ENCODE measurements at places on chromosomes 7 and 10. TPM values are rescaled to one million over a fixed set of nuclear protein-coding genes. Genes with fewer than 3 reads are reported as not detected.

Gene NANOS1
- total RNA-seq, result not detected

Gene SLC39A12
- not detected for total RNA-seq

Gene ZFAND2A
- 24.2 TPM for total RNA-seq

Gene CALML5
- total RNA-seq, result not detected

Gene RBM20
- 0.80 TPM for total RNA-seq

Gene PCDH15
- not detected for total RNA-seq

Gene TTYH3
- 98.5 TPM for total RNA-seq

Gene FFAR4
- 2.3 TPM for total RNA-seq

Gene TRIM50
- 5.4 TPM for total RNA-seq

Gene RADIL
- total RNA-seq, result 2.4 TPM

Gene APBB1IP
- 32.2 TPM for total RNA-seq

Gene PTPN12
- total RNA-seq, result 55.4 TPM

Gene ZNF425
- total RNA-seq, result 0.88 TPM

Gene FAM237B
- total RNA-seq, result not detected

- DNase-seq, result no peak
- H3K4me1 ChIP-seq, result no peaks in the 10 kb centered on the region
- no peaks in the 10 kb centered on the region for H3K36me3 ChIP-seq
- peak overlapping the region; percentile 42 for H3K27ac ChIP-seq
- no peak overlapping the region for H3K4me3 ChIP-seq
Observed at GRCh38 chr10:96618653-96619052, 31.8 kb upstream of the TM9SF3 start.

DNA sequence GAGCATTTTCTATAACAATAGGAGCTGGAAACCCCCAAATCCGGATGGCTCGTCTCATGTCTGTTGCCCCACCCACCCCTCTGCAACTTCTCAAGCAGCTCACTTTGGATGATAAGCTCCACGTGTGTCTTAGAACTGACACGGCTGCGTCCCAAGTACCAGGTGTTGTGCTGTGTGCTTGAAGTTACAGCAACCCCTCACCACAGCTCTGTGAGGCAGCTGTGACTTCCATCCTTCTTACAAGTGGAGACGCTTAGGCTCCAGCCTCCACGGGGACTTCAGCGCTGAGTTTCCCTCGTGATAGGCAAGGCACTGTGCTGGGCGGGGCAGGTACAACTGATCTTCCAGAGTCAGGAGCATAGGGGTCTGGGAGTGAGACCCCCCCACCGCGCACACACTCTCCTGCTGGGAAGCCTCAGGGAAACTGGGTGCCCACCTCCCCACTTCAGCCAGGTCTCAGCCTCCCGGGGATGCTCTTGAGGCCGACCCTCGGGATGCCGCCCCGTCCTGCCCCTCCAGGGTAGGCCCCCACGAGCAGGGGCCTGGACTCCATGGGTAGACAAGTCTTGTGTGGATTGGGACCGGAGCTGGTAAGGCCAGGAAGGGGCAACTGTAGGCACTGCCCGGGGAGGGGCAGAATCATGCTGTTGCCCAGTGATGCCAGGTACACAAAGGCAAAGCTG is 31.4 kb downstream of the EN2 start:
- no peak for DNase-seq
- H3K27me3 ChIP-seq, result no peaks in the 10 kb centered on the region
- H3K4me1 ChIP-seq, result no peaks in the 10 kb centered on the region
- no peak overlapping the region for H3K27ac ChIP-seq

- no peak overlapping the region for H3K27ac ChIP-seq
- no peak overlapping the region for H3K4me3 ChIP-seq
- no peaks in the 10 kb centered on the region for H3K36me3 ChIP-seq
- H3K27me3 ChIP-seq, result no peaks in the 10 kb centered on the region
- DNase-seq, result no peak
Observed at GRCh38 chr10:19003341-19003740, 45.3 kb upstream of the MALRD1 start.

- no peak overlapping the region for H3K4me3 ChIP-seq
- H3K27me3 ChIP-seq, result no peaks in the 10 kb centered on the region
- H3K36me3 ChIP-seq, result no peaks in the 10 kb centered on the region
- DNase-seq, result no peak
Observed at GRCh38 chr10:44697116-44697515, 214.0 kb upstream of the TMEM72 start.

GRCh38 chr7:87310790-87311419 is 34.6 kb upstream of the CROT start:
- DNase-seq, result no peak
- no peak overlapping the region for H3K4me3 ChIP-seq
- no peaks in the 10 kb centered on the region for H3K36me3 ChIP-seq
- no peaks in the 10 kb centered on the region for H3K4me1 ChIP-seq
- no peaks in the 10 kb centered on the region for H3K27me3 ChIP-seq
- H3K27ac ChIP-seq, result no peak overlapping the region

GRCh38 chr10:28479425-28479865 is 53.5 kb upstream of the WAC start:
- no peak for DNase-seq
- H3K27me3 ChIP-seq, result no peaks in the 10 kb centered on the region
- no peak overlapping the region for H3K4me3 ChIP-seq
- H3K36me3 ChIP-seq, result no peaks in the 10 kb centered on the region
- H3K27ac ChIP-seq, result no peak overlapping the region

DNA sequence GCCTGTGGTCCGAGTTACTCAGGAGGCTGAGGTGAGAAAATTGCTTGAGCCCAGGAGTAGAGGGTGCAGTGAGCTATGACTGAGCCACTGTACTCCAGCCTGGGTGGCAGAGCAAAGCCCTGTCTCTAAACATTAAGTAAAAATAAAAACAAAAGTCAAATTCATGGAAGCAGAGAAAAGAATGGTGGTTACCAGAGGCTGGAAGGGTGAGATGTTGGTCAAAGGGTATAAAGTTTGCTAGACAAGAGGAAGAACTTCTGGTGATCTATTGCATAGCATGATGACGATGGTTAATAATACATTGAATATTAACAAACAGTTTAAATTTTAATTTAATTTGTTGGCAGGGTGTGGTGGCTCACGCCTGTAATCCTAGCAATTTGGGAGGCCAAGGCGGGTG is 68.1 kb downstream of the CRPPA start:
- no peaks in the 10 kb centered on the region for H3K4me1 ChIP-seq
- no peaks in the 10 kb centered on the region for H3K27me3 ChIP-seq
- DNase-seq, result no peak
- H3K4me3 ChIP-seq, result no peak overlapping the region

DNA sequence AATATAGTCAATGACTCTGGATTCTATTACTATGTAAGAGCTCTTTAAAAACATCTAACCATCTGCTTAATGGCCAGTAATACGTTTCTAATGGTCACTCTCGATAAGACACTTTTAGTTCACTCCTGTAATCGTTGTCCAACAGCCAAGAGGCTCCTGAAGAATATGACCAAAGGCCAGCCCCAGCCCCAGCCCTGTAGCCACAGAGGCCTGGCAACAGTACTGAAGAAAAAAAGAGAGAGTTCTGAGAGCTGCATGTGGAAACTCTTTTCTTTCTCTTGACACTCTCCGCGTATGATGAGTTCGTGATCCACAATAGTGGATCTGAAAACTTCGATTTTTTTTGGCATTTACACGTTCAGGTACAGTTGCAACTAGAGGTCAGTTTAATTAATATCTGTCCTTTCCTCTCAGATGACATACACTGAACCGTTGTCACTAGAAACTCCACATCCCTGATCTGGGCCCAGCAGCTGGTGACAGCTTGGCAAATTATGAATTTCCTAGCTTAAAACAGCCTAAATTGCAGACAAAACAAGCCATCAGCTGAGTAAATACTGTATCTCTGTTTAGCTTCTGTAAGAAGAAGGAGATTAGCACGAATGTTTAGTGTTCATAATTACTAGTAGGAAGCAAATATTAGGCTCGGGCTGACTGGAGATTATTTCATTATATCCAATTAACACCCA is 456.7 kb downstream of the LRMDA start:
- DNase-seq, result no peak
- no peak overlapping the region for H3K27ac ChIP-seq
- no peaks in the 10 kb centered on the region for H3K36me3 ChIP-seq
- H3K27me3 ChIP-seq, result no peaks in the 10 kb centered on the region
- no peak overlapping the region for H3K4me3 ChIP-seq

- no peaks in the 10 kb centered on the region for H3K27me3 ChIP-seq
- no peaks in the 10 kb centered on the region for H3K4me1 ChIP-seq
- DNase-seq, result no peak
- H3K4me3 ChIP-seq, result no peak overlapping the region
- H3K27ac ChIP-seq, result no peak overlapping the region
Observed at GRCh38 chr7:3009086-3009485, 34.6 kb downstream of the CARD11 start.

DNA sequence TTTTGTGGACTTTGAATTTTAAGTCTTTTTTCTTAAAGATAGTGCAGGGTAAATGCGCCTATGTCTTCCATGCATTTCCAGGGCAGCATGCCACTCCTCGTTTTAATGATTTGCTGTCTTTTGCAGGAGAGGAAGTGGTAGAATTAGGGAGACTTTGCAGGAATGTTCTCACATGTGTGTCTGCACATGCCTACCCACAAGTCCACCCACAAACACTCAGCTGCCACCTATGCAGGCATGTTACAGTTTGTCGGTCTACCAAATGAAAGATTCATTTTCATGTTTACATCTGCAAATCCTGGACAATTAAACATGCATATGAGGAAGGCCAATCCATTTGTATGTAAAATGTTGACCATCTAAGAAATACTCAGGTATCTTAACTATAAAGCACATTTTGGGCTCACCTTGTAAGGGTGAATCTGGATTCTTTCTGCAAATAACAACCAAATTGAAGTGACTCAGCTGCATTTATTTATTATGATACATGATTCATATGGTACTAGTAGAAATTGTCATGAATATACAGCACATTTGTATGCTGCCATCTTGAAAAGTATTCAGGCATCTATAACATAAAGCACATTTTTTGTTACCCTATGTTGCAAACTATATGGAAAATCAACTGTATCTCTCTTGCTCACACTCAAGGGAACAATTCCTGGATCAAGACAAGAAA is 4.7 kb upstream of the TEX36 start:
- no peaks in the 10 kb centered on the region for H3K4me1 ChIP-seq
- no peaks in the 10 kb centered on the region for H3K27me3 ChIP-seq

DNA sequence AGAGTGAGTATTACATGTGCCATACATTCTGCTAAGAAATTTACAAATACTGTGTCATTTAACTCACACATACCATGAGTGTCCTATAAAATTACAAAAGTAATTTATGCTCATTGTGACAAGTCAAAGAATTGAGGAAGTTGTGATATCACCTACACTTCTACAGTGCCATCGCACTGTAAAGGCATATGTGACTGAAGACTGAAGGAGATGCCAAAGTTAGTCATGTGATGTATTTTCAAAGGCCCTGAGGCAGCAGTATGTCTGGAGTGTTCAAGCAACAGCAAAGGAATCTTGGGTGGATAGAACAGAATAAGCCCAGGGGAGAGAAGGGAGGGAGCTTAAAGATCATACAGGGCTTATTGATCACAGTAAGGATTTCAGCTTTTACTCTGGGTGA is 176.8 kb downstream of the WNT2 start:
- DNase-seq, result no peak
- H3K4me3 ChIP-seq, result no peak overlapping the region
- H3K27me3 ChIP-seq, result no peaks in the 10 kb centered on the region
- H3K27ac ChIP-seq, result no peak overlapping the region
- no peaks in the 10 kb centered on the region for H3K36me3 ChIP-seq

GRCh38 chr7:130959743-130960207 is 225.8 kb upstream of the KLF14 start:
- no peaks in the 10 kb centered on the region for H3K4me1 ChIP-seq
- H3K36me3 ChIP-seq, result no peaks in the 10 kb centered on the region
- no peaks in the 10 kb centered on the region for H3K27me3 ChIP-seq
- H3K4me3 ChIP-seq, result no peak overlapping the region
- H3K27ac ChIP-seq, result peak overlapping the region; percentile 53

GRCh38 chr10:566241-566885 is 123.1 kb downstream of the DIP2C start:
- DNase-seq, result no peak
- H3K27me3 ChIP-seq, result no peaks in the 10 kb centered on the region
- H3K4me3 ChIP-seq, result no peak overlapping the region
- H3K27ac ChIP-seq, result no peak overlapping the region
- no peaks in the 10 kb centered on the region for H3K36me3 ChIP-seq

- no peak overlapping the region for H3K27ac ChIP-seq
- no peaks in the 10 kb centered on the region for H3K27me3 ChIP-seq
- H3K36me3 ChIP-seq, result no peaks in the 10 kb centered on the region
- no peaks in the 10 kb centered on the region for H3K4me1 ChIP-seq
- no peak overlapping the region for H3K4me3 ChIP-seq
- DNase-seq, result no peak
Observed at GRCh38 chr7:136058546-136058945, 81.4 kb upstream of the MTPN start.

- no peak overlapping the region for H3K4me3 ChIP-seq
- no peaks in the 10 kb centered on the region for H3K27me3 ChIP-seq
- H3K27ac ChIP-seq, result no peak overlapping the region
- no peak for DNase-seq
Observed at GRCh38 chr10:16909961-16910792, 93.0 kb upstream of the RSU1 start.

DNA sequence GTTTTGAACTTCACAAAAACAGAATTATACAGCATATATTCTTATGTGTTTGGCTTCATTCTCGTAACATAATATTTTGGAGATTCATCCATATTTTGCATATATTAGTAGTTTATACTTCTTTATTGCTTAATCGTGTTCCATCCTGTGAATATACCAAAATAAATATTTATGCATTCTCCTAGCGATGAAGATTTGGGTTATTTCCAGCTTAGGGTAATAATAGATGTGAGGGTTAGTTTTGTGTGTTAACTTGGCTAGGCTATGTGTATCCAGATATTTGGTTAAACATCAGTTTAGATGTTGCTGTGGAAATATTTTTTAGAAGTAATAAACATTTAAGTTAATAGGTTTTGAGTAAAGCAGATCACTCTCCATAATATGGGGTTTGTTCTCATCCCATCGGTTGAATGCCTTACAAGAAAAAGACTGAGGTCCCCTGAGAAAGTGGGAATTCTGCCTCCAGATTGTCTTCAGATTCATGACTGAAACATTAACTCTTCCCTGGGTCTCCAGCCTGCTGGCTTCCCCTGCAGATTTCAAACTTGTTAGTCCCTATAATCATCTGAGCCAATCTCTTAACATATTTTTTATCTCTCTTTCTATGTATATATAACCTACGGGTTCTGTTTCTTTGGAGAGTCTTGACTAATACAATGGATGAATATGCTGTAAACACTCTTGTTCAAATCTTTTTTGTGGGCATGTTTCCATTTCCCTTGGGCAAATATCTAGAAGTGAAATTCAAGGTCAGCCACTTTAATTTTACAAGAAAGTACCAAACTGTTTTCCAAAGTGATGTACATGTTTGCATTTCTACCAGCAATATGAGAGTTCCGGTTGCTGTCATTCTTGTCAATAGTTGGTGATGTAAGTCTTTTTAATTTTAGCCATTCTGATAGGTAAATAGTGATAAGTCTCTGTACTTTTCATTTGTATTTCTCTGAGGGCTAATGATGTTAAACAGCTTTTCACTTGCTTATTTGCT is 48.7 kb downstream of the PDK4 start:
- peaks cover 4% of the 10 kb centered on the region for H3K4me1 ChIP-seq

DNA sequence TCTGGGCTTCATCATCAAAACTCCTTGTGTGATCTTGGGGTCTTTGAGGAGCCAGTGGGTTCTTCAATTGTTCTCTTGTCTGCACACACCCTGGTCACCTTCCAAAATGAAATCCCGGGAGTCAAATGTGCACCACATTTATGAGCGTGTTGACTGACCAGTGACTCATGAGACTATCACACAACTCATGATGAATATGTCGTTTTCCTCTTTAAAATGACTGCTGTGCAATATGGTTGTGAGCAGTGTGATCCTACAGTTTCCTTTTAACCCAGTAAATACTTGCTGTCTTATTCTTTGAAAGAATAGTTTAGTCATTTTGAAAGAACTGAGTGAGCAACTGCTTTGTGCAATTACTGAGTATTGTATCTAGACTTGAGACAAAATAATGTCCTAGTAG is 149.2 kb downstream of the DYNC1I1 start:
- H3K36me3 ChIP-seq, result no peaks in the 10 kb centered on the region
- H3K27ac ChIP-seq, result no peak overlapping the region
- H3K27me3 ChIP-seq, result no peaks in the 10 kb centered on the region
- no peak overlapping the region for H3K4me3 ChIP-seq
